ENCODE measurements at places on chromosomes 3 and 15.

DNA sequence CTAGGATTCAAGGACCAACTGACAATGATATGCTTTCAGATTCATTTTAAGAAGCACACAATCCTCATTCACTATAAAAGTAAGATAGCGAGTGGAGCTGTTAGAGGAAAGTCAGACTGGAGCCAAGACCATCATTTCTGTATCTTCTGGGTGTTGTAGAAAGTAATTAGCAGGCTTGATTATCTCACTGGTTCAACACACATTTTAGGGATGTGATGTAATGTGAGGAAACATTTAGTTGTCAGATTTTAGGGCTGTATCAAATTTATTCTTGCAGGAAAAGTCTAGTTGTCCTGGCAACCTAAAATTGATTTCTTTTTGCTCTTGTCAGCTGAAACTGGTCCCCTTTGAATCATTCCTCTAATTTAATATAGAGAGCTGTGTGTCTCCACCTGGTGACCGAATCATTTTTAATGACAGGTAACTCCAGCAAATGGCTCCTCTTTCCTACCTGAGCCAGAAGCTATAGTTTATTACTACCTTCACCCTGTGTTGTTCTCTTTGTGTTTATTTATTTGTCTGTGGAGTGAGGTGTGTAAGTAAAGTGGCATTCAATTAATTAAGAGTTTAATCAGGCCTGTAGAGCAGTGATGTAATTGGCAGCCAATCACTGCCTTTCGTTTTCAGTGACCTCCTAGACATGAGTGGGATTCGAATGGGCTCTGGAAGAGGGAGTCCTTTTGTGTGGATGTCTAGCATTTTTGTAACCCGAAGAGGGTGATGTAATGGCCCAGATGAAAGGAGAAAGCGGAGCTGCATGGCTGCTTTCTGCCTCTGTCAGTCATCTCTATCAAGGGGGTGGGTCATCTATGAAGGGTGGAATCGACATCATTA, 125.8 kb downstream of the LPP start:
- DNase-seq: peak; percentile 48

DNA sequence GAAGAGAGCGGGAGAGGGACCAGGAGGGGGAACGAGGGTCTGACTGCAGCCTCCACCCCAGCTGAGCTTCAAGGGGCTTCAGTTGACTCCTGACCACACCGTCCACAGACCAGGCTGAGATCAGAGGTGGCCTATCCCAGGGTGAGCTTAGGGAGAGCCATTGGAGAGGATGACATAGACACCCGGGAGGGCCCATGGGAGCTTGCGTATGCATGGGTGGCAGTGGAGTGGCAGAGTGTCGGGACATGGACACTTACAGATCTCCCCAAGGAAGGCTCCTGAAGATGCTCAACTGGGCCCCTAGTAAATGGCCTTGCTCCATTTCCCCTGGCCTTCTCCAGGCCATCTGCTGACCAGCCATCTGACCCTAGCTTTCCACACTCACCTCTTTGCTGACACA, 12.6 kb upstream of the ALAS1 start:
- DNase-seq: no peak

DNA sequence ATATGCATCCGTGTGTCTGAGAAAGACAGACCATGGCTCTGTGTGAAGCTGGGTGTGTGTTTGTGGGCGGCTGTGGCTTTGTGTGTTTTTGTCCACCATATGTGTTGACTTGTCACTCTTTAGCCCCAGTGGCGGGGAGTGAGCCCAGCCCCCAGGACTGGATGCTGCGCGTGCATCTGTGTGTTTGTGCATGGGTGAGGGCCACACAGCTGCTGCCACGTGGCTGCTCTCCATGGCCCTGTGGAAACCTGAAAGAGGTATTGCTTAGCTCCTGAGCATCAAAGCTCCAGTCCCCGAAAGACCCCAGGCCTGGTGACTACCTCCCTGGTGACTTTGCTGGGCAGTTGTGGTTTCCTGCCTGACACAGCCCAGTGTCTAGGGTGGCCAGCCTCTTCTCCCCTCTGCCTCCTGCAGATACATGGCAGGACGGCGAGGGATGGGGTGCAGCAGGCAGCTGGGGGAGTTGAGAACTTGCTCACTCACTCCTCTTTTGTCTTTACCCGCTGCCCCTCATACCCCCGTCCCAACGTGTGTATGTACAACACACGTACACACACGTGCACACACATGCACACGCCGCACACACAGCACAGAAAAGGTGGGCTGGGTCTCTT, 6.5 kb downstream of the EPHB3 start:
- no peak for DNase-seq

DNA sequence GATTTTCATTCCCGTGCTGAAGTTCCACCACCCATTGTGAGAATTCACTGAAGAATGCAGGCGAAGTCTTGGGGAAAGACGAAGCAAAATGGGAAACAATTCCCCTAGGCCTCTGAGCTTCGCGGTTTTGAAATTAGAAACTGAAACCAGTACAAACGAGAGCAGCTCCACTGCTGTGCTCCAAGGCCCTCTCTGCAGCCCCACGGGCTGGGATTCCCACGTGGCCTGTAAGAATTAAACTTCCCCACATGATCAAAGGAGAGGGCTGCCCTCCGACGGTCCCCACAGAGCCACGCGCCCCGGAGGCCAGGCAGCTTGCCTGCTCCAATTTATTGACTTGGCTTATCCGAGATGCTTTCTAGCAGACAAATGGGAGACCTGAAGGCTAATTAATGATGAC, 144.0 kb downstream of the GREM1 start:
- peak; percentile 14 for DNase-seq

DNA sequence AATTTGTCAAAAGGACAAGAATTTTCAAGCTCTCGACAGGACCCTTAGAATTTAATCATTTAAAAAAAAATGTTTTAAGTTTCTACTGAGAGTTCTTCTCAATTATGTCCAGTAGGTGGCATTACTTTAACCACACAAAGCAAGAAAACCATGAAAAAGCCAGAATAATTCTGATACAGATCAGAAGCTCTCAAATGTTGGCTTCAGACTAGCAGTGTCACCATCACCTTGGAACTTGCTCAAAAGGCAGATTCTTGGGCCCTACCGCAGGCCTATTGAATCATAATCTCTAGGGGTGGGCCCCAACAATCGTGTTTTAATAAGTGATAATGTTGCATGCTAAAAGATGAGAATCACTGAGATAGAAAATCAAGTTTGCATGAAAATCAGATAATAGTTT, 99.5 kb upstream of the KCNMB2 start:
- DNase-seq: no peak

DNA sequence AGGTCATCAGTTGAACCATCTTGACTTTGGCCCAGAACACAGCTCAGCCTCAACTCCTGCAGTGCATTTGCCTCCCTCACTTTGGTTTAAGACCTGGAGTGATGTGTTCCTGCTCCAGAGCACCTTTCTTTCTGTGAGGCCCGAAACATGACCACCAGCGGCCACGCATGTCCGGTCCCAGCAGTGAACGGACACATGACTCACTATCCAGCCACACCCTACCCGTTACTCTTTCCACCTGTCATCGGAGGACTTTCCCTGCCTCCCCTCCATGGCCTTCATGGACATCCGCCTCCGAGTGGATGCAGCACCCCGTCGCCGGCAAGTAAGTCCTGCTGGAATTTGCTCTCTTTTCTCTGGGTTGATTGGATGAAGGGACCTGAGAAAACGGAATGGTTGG, 253.8 kb upstream of the RARB start:
- DNase-seq: no peak

DNA sequence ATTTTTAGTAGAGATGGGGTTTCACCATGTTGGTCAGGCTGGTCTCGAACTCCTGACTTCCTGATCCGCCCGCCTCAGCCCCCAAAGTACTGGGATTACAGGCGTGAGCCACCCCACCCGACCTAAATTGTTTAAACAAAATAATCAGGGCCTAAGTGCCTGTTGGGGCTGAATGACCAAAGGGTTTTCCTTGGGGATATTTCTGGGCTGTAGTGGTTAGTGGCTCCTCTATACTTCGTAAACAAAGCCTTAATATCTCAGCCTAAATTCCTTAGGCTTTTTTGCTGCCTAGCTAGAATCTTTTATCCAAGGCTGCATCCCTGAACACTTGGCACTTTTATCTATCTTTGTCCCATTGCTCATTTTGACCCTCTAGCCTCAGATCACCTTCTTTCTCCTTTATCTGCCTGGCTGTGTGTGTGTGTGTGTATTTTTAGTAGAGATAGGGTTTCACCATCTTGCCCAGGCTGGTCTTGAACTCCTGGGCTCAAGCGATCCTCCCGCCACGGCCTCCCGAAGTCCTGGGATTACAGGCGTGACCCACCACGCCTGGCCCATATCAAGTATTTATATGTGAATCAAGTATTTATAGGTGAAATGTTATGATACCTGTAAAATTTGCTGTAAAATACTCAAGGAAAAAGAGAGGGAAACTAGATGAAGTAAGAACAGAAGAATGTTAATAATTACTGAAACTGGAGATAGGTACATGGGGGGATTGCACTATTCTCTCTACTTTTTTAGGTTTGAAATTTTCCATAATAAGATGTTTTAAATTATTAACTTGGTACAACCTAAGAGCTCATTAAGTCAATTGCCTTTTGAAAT, 1.8 kb downstream of the NUSAP1 start:
- DNase-seq: no peak

- DNase-seq: no peak
Measured at GRCh38 chr3:31945738-31946052, 35.4 kb downstream of the OSBPL10 start.

- DNase-seq: no peak
Measured at GRCh38 chr3:124115279-124115678, 123.4 kb upstream of the ROPN1 start.

GRCh38 chr3:144324076-144324475, 352.5 kb downstream of the DIPK2A start:
- DNase-seq: no peak

GRCh38 chr15:22872936-22873701, 34.7 kb downstream of the NIPA2 start:
- no peak for DNase-seq

DNA sequence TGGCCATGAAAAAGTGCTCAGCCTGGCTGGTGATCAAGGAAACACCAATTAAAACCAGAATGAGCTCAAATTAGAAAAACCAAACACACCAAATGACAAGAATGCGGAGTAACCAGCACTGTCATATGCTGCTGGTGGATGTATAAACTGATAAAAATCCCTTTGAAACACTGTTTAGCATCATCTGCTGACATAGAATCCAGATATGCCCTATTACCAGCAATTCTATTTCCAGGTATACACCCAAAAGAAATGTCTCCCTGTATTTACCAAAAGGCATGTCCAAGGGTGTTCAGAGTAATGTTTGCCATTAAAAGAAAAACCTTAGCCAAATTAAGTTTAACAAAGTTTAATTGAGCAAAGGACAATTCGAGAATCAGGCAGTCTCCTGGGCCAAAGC, 138.6 kb downstream of the FMN1 start:
- no peak for DNase-seq

DNA sequence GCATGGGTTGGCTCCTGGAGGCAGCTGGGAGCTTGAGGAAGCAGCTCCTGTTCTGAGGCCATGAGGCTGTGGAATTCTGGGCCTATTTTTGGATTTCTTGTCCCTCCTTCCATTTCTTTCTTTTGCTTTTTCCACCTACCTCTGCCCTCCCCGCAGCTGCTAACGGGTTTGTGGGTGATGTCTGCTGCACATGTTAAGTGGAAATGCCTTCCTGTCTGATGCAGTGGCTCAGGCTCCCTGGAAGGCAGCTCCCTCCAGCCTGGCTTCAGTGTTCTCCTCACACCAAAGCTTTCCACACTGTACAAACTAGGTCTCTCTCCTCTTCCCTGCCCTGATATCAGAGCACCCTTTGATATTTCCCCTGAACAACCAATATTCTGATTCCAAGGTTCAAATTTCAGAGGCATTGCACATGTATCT, 33.8 kb upstream of the ESYT3 start:
- no peak for DNase-seq

DNA sequence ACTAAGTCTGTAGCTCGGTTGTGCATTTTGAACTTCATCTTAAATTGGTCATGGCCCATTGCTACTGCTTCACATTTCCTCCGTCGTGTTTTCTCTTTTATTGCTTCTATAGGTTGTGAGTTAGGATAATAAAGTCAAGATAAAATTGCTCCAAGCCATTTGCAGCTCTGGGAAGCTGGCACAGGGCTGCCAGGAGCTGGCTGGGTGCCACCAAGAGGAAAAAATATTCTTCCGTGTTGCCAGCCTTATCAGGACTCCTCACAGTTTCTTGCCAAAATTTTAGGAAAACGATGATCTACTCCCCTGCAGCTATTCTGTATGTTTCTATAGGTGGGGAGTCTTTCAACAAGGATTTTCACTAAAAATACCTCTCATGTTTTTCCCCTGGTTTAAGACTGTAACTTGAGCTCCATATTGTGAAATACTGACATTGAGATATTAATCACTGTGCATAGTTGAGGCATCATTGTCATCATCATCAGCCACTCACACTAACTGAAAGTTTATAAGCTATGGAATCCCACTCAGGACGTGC, 55.4 kb upstream of the PIAS1 start:
- DNase-seq: no peak

DNA sequence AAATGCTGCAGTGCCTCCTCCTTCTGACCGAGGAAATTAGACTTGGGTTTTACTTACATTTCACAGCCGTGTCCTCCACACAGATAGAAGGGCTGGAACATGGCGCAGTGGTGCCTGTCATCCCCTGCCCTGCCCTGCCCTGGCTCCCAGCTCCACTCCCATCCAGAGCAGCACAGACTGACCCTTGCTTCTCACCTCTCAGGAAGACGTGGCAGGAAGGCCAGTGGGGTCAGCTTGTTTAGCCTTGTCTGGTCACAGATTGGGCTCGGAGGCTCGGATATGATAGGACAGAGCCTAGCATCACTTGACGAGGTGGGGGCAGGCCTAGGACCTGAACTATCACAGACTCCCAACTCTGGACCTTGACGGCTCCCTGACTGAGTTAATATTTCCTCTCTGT, 88.5 kb downstream of the LINGO1 start:
- no peak for DNase-seq

DNA sequence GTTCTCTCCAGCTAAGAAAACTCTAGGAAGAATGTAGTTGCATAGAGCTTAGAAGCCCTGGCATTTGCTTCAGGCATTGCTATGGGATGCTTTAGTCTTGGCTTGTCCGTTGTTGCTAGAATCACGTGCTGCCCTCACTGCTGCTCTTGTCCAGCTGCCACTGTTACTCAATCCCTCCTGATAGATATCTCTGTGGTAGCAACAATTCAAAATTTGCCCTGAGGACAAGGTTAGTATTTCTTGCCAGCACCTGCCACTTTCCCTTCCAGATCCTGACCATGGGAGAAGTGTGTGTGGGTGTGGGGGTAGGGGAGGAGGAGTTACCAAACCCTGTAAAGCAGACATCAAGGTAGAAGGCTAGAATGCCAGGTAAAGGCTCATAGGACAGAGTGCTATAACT, 113.8 kb downstream of the PPM1L start:
- peak; percentile 38 for DNase-seq

DNA sequence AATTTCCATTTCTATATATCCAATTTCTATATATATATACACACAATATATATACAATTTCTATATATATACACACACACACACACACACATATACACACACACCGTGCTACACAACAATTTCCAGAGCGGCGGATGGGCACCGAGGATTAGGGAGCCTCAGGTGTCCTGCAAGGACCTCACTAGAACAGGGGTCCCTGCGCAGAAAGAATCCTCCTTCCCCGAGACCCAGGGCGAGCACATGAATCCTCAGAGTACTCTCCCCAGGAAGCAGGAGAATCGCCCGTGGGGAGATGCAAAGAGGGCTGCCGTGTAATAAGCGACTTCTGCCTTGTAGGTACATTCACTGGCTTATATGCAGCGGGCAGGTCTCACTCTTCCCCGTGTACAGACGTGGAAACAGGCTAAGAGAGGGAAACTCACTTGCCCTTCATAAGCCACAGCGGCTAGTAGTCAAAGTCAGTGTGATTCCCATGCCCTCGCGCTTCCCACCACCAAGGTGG, 467 bp downstream of the PIF1 start:
- DNase-seq: no peak
